Stomach (tissue), 19 donors: ENCODE measurements at places on chromosomes 5 and 9. TPM values are rescaled to one million over a fixed set of nuclear protein-coding genes. Genes with fewer than 3 reads are reported as not detected.

The KYAT1 gene
- total RNA-seq = 3.1 TPM

GRCh38 chr5:53249529-53250200 is 140.1 kb upstream of the MOCS2 start:
- H3K27ac ChIP-seq = no peak overlapping the region
- H3K27me3 ChIP-seq = no peaks in the 10 kb centered on the region
- peak; percentile 21 for DNase-seq
- H3K36me3 ChIP-seq = no peaks in the 10 kb centered on the region

- no peaks in the 10 kb centered on the region for H3K4me1 ChIP-seq
- H3K36me3 ChIP-seq = no peaks in the 10 kb centered on the region
- no peak overlapping the region for H3K4me3 ChIP-seq
- H3K27me3 ChIP-seq = no peaks in the 10 kb centered on the region
- no peak overlapping the region for H3K27ac ChIP-seq
Measured at GRCh38 chr5:161598686-161599085, 52.2 kb upstream of the GABRB2 start.

GRCh38 chr9:130732136-130732535 is 38.6 kb downstream of the EXOSC2 start:
- no peaks in the 10 kb centered on the region for H3K36me3 ChIP-seq
- DNase-seq = no peak
- no peak overlapping the region for H3K27ac ChIP-seq
- H3K4me1 ChIP-seq = peaks cover 14% of the 10 kb centered on the region
- no peak overlapping the region for H3K4me3 ChIP-seq
- H3K27me3 ChIP-seq = no peaks in the 10 kb centered on the region

DNA sequence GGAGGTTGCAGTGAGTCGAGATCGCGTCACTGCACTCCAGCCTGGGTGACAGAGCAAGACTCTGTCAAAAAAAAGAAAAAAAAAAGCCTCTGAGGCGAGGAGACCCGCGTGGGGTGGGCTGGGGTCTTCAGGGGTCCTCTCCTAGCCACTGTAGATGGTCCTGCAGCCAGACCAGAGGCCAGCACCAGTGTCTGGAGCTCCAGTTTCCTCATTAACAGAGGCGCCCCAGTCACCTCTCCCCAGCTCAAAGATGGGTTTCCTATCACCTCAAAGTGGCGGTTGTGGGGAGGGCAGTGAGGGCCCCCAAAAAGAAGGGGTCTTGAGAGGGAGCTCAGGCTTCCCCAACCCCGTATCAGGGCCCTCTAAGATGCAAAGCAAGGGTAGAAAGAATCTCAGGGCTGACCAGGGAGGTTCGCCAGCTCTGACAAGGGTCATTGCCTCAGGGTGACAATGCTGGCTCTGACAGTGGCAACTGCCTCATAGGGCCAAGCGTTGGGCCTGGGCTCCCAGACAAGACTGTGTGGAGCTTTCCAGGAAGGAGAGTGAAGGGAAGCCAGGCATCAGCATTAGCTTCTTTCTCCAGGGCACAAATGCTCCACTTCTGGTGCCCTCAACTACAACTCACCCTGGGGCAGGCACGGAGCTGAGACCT is 15.0 kb downstream of the STK10 start:
- H3K27me3 ChIP-seq = no peaks in the 10 kb centered on the region
- H3K4me1 ChIP-seq = peaks cover 42% of the 10 kb centered on the region
- H3K36me3 ChIP-seq = no peaks in the 10 kb centered on the region
- no peak overlapping the region for H3K4me3 ChIP-seq
- DNase-seq = no peak

DNA sequence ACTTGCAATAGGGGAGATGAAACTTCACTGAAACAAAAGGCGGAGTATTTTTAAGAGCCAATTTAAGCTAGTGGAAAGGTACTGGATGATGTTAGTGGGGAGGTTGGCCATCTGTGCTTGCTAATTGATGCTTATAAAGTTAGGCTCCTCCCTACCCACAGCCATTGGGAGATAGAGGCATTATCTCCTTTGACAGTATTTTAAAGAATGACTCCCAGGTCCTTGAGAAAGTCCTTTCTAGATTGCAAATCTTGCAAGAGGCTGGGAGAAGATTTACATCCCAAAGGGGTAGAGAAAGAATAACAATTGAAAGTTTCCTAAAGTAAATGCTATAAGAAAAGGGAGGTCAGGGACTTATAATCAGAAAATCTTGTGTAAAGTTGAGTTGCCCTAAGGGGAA is 282.6 kb downstream of the BRINP1 start:
- no peak for DNase-seq
- no peaks in the 10 kb centered on the region for H3K27me3 ChIP-seq
- no peaks in the 10 kb centered on the region for H3K36me3 ChIP-seq
- H3K4me3 ChIP-seq = no peak overlapping the region

The SPINK13 gene
- total RNA-seq = not detected

- peaks cover 7% of the 10 kb centered on the region for H3K4me1 ChIP-seq
- H3K4me3 ChIP-seq = no peak overlapping the region
- no peaks in the 10 kb centered on the region for H3K27me3 ChIP-seq
- H3K27ac ChIP-seq = no peak overlapping the region
Measured at GRCh38 chr9:131618071-131618479, 72.8 kb downstream of the PRRT1B start.

The SLC28A3 gene
- total RNA-seq = 1.1 TPM

GRCh38 chr5:40572937-40573336 is 106.8 kb upstream of the PTGER4 start:
- H3K4me1 ChIP-seq = no peaks in the 10 kb centered on the region
- DNase-seq = peak; percentile 65
- no peaks in the 10 kb centered on the region for H3K27me3 ChIP-seq
- no peak overlapping the region for H3K4me3 ChIP-seq
- H3K27ac ChIP-seq = no peak overlapping the region

DNA sequence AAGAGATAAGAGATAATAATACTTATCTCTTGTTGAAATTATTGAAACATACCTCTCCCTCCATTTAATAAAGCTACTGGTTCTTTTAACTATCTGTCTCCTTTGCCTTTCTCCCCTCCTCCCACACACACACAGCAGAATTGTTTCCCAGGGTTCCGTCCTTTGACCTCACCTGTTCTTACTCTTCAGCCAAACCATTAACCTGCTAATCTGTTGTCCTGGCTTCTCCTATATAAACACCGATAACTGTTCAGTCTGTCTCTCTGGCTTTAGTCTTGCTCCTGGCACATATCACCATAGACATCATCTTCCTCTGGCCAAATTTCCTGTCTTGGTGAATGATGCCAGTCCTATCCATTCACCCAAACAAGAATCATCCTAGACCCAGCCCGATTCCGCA is 7.7 kb downstream of the RHOBTB3 start:
- DNase-seq = no peak
- peaks cover 80% of the 10 kb centered on the region for H3K4me1 ChIP-seq
- no peaks in the 10 kb centered on the region for H3K36me3 ChIP-seq
- H3K27me3 ChIP-seq = no peaks in the 10 kb centered on the region
- H3K27ac ChIP-seq = no peak overlapping the region

- no peak overlapping the region for H3K27ac ChIP-seq
- no peaks in the 10 kb centered on the region for H3K36me3 ChIP-seq
- H3K4me3 ChIP-seq = no peak overlapping the region
- H3K27me3 ChIP-seq = no peaks in the 10 kb centered on the region
- DNase-seq = no peak
- no peaks in the 10 kb centered on the region for H3K4me1 ChIP-seq
Measured at GRCh38 chr9:127283917-127284497, 19.4 kb downstream of the GARNL3 start.

The CBY3 gene
- total RNA-seq = not detected

- H3K36me3 ChIP-seq = no peaks in the 10 kb centered on the region
- H3K4me3 ChIP-seq = no peak overlapping the region
- no peak overlapping the region for H3K27ac ChIP-seq
- H3K4me1 ChIP-seq = no peaks in the 10 kb centered on the region
- H3K27me3 ChIP-seq = no peaks in the 10 kb centered on the region
Measured at GRCh38 chr9:21608200-21608599, 126.1 kb upstream of the IFNE start.

DNA sequence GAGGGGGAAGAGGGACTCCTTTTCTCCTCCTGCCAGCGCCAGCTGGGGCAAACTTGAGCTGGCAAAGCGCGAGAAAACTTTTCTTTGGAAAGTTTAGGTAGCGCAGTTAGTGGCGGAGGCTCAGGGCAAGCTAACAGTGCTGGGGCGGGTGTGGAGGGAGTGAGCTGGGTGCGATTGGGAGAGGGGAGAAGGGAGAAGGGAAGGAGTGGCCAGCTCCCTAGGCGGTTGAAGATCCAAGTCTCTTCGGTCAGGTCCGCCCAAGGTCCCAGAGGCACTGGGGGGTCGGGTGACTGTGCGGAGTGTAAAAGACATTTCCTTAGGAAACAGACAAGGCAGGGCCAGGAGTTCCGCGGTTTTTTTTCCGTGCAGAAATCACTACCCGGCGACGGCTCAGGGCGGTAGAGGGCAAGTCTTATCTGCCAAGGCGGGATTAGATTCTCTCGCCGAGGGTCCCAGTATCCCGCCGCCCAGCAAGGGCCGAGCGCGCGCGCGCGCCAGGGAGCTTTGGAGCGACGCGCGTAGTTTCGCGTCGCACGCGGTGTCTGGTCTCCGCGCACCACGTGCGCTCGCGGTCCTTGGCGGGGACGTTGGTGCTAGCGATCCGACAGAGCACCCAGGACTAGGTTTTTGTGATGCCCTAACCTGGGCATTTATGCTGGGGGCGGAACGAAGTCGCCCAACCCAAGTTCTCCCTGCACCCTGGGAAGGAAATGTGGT is 33.6 kb upstream of the NFIB start:
- peaks cover 49% of the 10 kb centered on the region for H3K4me1 ChIP-seq
- peak overlapping the region; percentile 5 for H3K27ac ChIP-seq
- peaks cover 12% of the 10 kb centered on the region for H3K27me3 ChIP-seq
- H3K4me3 ChIP-seq = peak overlapping the region; percentile 65
- H3K36me3 ChIP-seq = no peaks in the 10 kb centered on the region

The PCDHAC2 gene
- total RNA-seq = 2.6 TPM

GRCh38 chr5:140113699-140114263 is at the start of gene PURA:
PURA (plus strand) TSS chr5:140114109; CDS start chr5:140114182, 73 bp downstream.
- peaks cover 8% of the 10 kb centered on the region for H3K27me3 ChIP-seq
- H3K4me3 ChIP-seq = peak within 1 kb of the TSS; percentile 64

The BTNL8 gene
- total RNA-seq = 2.2 TPM

- H3K4me3 ChIP-seq = no peak overlapping the region
- no peaks in the 10 kb centered on the region for H3K27me3 ChIP-seq
- H3K36me3 ChIP-seq = no peaks in the 10 kb centered on the region
- no peak overlapping the region for H3K27ac ChIP-seq
- DNase-seq = no peak
Measured at GRCh38 chr9:85172001-85172978, 502.8 kb downstream of the NTRK2 start.

DNA sequence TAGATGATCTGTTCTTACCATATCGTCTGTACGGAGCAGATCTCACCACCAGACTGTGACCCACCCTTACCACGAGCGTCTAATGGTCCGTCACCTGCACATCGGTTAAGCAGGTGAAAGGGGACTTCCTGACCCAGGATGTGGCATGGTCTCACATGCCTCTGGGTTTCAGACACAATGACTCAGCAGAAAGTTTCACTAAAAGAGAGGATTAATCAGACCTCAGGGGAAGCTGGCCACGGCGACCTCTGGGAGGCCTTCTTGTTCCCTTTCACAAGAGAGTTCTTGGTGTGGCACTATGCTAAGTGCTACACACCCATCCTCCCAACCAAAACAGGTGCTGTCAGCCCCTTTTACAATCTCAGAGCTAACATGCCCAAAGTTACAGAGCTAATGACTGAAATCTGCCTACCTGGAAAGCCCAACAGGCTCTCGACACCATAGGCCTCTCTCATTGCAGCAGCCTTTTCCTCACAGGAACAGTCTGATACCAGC is 41.6 kb downstream of the ADAMTS12 start:
- H3K27ac ChIP-seq = no peak overlapping the region
- no peak overlapping the region for H3K4me3 ChIP-seq
- no peaks in the 10 kb centered on the region for H3K4me1 ChIP-seq
- H3K27me3 ChIP-seq = no peaks in the 10 kb centered on the region
- DNase-seq = no peak

DNA sequence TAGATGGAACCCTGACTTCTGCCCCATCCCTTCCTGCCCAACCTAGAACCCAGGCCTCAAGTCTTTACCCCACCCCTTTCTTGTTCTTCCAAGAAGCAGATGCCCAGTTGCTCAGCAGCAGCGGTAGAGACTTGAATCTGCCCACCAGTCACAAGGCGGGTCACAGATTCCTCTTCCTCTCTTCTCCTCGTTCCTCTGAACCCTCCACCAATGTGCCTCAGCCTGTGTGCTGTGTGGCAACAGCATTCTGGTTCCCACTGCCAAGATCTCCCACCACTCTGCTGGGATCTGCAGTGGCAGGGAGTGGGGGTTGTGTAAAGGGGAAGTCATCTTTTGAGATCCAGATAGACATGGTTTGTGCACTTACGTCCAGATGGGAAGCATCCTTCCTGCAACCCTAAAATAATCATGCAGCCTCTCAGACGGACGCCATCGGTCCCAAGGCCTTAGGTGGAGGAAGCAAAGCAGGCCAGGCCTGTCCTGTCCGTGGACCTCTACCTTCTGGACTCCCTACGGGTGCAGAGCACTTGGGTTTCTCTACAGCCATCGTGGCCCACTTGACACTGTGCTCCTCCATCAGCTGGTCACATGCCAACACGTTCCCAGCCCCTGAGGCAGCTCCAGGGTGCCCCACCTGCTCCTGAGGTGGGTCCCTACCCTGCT is 7.7 kb upstream of the RPL26L1 start:
- no peak overlapping the region for H3K27ac ChIP-seq
- no peaks in the 10 kb centered on the region for H3K4me1 ChIP-seq
- H3K4me3 ChIP-seq = no peak overlapping the region
- no peak for DNase-seq
- peaks cover 56% of the 10 kb centered on the region for H3K36me3 ChIP-seq

DNA sequence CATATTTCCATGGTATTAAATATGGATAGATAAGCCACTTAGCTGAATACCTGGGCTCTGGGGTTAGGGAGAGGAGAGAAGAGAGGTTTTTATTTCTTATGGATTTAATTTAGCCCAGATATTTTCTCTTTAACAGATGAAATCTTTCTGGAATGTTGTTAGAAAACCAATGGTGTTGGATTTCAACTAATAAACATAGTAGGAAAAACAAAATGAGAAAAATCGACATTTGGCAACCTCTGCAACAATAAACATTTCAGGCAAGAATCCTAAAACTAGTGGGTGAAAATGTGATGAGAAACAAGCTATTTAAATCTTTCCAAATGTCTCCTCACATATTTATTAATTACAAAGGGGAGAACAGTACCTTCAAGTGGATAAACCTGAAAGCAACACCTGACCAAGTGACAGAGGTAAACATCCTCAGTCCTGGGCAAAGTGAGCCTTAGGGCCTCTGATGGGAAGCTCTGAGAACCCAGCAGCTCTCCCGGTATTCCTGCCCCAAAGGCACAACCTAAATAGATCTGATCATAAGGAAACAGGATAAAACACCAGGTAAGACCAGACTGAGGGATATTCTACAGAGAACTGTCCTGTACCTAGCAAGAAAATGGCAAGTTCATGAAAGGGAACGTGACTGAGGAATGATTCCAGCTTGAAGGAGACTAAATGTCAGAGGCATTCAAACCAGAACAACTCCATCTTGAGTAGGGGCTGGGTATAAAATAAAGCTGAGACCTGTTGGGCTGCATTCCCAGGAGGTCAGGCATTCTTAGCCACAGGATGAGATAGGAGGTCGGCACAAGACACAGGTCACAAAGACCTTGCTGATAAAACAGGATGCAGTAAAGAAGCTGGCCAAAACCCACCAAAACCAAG is 163.7 kb downstream of the ESM1 start:
- H3K27ac ChIP-seq = no peak overlapping the region
- H3K27me3 ChIP-seq = no peaks in the 10 kb centered on the region
- H3K36me3 ChIP-seq = no peaks in the 10 kb centered on the region
- no peak overlapping the region for H3K4me3 ChIP-seq
- no peak for DNase-seq

GRCh38 chr9:68541568-68541967 is 885 bp upstream of the TMEM252 start:
- peaks cover 16% of the 10 kb centered on the region for H3K4me1 ChIP-seq
- H3K36me3 ChIP-seq = no peaks in the 10 kb centered on the region
- H3K27ac ChIP-seq = peak overlapping the region; percentile 30
- no peaks in the 10 kb centered on the region for H3K27me3 ChIP-seq
- no peak for DNase-seq
